ENCODE measurements at places on chromosomes 3 and 15.

DNA sequence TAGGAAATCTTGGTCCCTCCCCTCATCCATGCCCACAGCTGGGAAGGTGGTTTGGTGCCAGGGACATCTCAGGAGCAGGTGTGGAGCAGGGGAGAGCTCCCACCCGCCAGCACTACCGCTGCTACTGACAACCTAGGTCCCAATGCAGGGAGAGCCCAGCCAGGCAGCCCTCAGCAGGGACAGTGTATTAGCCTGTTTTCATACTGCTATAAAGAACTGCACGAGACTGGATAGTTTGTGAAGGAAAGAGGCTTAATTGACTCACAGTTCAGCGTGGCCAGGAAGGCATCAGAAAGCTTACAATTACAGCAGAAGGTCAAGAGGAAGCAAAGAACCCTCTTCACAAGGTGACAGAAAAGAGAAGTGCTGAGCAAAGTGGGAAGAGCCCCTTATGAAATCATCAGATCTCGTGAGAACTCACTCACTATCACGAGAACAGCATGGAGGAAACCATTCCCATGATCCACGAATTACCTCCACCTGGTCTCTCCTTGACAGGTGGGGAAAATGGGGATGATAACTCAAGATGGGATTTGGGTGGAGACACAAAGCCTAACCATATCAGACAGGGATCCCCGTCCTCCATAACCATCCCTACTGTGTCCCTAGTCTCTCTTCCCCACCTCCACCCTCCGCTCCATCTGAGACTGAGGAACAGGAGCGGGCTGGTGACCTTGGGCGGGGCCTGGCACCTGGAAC is 218.6 kb downstream of the TBC1D2B start:
- DNase-seq: no peak

GRCh38 chr3:168197162-168197561 is 101.4 kb upstream of the GOLIM4 start:
- DNase-seq: no peak

- DNase-seq: no peak
Measured at GRCh38 chr15:31082771-31083369, 18.7 kb downstream of the TRPM1 start.

DNA sequence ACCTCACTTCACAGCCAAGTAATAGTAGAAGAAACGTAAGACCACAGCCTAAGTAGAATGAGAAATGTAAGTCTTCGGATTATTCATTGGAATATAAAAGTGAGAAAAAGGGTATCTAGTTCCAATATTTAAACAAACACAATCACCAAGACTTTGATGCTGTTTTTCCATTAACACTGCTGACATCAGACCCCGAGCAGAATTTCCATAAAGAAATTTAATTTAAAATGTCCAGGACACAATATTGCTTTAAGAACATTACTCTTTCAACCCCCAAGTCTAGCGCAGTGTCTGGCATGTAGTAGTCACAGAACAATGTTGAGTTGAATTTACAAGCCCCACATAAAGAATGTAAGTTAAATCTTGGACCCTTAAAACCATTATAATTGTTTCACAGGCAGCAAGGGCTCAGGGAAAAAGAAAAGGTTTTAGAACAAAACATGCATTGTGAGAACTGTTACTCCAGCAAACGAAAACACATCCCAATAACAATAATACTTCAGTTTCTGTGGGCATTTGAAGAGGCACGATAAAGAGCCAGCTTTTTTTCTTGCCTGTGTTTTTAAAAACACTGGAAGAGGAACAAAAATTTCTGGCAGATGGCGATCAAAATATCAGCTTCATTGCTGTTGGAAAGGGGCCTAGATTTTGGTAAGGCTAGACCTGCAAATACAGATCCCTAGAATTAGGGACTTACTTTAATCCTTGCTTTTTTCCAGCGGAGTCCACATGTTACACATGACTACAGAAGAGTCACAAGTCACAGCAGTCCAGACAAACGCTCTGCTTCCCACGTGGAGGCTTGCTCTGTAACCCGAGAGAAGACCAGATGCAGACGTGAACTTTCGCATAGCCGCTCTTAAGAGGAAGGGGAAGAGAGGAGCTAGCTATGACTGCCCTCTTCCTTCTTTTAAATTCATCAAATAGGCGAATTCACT is 77.9 kb upstream of the IGSF10 start:
- no peak for DNase-seq

GRCh38 chr3:58627570-58627885 is 39.0 kb downstream of the FAM3D start:
- DNase-seq: no peak

DNA sequence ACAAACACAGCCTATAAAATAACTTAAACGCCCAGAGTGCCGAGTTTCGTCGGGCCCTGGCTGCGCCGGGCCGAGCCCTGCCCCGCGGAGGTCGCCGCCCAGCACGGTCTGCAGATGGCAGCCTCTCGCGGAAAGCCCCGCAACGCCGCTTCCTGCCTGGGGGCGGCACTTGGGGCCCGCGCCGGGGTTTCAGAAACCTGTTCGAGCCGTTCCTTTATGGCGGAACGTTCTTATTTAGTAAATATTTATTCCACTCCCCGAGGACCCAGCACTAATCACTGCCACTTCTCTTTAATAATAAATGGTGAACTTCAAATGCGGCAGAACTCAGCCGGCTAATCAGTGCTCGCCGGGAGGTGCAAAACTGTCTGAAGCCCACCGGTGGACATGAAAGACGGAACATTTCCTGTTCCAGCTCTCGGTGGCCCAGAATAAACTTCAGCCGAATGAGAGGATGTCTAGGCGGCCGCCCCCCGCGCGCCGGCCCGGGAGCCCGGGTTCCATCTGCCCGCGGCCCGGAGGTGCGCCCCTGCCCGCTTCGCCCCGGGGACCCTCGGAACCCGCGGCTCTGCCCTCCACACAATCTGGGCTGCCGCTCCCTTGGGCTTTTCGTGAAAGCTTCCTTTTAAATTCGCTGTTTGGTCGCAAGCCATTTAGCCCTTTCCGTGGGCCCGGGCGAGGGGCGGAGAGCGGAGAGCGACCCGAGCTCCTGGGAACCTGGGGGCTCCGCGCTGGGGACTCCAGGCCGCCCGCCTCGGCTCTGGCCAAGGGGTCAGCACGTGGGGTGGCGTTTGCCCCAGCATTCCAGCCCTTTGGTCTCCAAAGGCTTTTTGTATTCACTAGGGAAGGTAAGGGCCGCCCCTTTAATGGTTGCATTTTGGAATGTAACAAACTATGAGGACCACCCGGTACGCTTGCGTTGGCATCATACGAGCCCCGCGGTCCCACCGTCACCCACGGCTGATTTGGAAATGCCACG is 110.8 kb upstream of the ATP11B start:
- no peak for DNase-seq

- DNase-seq: no peak
Measured at GRCh38 chr15:90501898-90502297, 27.8 kb upstream of the CRTC3 start.

- DNase-seq: peak; percentile 13
Measured at GRCh38 chr15:60528530-60528929, 49.6 kb upstream of the ICE2 start.

GRCh38 chr15:58529041-58529440 is 97.2 kb downstream of the LIPC start:
- no peak for DNase-seq

DNA sequence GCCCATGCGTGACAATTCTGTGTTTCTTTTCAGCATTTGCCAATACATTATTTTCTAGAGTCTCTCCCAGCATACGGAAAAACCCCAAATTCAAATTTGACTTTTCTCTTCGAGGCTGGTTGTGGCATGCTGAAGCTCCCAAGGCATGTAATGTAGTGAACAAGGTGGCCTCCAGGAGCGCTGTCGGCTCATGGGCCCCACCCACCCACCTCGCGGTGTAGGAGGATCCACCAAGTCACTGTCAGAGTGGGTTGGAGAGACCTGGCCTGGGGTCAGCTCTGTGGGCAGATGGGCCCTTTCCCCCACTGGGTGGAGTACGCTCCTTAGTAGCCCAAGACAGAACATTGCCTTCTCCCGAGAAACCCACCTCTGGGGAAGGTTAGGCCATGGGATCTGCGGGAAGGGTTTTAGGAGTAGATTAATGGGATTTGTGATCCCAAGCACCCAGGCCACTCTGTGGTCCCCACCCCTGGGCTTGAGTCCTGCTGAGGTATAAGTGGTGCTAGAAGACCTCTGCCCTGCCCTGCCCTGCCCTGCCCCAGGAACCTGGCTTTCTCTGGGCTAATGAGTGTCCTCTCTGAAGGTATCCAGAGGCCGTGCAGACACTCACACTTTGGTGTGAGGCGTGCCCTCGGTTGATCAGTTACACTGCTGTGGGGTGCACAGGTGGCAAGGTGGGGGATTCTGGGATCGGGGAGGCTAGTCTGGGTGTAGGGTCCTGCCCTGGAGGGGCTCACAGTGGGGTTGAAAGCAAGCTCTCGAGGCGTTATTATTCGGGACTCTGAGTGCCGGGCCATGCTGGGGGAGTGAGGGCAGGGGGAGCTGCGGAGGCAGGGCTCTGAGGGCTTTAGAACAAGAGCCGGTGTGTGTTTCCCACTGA is 97.9 kb downstream of the APBA2 start:
- no peak for DNase-seq

DNA sequence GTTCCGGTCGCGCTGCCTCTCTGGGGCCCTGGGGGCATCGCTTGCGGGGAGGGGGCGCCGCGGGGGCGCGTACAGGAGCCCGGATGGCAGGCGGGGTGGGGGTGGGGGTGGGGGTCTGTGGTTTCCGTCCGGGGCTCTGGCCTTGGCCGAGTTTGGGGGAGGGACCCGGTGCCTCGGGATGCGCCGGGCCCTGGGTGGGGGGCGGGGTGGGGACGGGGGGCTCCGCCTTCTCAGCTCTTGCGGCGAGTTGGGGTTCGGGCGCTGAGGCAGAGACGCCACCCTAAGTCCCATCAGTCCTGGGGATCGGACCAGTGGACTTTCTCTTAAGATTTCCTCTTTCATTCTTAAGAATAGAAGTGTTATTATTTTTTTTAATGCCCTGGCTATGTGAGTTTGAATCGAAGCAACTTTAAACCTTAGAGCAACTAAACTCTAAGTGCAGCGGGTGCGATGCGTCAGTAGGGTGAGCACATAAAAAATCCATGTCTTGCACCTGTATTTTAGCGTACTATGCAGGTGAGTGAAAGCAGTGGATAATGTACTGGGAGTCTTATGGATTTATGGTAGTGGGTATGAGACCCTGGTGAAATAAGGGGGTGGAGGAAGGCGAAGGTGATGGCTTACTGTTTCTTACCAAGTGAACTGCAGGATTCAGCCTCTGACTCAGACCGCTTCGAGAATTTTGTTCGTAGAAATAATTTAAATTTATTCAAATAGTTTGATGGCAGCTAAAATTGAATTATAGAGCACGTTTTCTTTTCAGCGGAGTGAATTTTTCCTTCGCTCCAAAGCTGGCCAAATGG is 762 bp downstream of the CTNNB1 start:
- DNase-seq: peak; percentile 34

DNA sequence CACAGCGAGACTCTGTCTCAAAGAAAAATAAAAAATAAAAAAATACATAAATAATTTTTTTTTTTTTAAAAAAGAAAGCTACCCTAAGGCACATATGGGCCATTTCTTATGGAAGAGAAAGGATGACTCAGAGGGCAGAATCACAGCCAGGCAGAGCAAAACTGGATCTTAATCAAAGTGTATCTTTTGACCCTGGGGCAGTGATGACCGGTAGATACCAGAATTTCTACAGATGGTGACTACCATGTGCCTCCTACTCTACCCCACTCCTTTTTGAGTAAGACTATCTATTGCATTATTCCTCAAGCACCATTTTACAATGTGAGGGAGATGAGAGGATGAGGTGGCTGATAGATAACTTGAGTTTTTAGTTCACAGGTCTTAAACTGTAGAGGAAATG is 26.0 kb downstream of the TARS3 start:
- DNase-seq: peak; percentile 64

DNA sequence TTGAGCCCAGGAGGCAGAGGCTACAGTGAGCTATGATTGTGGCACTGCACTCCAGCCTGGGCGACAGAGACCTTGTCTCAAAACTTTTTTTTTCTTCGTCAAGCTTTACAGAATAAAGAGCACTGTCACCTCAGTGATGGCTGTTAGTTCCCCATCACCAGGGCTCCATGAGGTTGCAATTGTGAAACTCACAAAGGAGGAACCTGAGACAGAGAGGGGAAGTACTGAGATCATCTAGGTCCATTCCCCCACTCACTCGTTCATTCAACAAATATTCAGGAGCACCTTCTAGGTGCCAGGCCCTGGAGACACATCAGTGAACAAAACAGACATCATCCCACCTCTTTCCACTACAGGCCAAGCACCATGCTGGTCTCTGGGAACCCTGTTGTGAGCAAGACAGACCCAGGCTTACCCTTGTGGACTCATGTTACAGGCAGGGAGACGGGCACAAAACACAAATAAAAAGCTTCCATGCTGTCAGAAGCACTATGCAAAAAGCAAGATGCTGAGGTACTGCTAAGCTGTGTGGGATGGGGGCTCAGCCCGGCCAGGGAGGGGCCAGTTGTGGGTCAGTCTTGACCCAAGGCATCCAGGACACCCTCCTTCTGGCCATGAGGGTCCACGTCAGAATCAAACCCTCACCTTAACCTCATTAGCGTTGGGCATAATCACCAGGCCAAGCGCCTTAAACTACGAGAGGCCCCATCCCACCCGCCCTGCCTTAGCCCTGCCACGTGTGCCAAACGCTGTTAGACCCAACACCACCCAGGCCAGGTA is 2.1 kb upstream of the RHO start:
- no peak for DNase-seq

DNA sequence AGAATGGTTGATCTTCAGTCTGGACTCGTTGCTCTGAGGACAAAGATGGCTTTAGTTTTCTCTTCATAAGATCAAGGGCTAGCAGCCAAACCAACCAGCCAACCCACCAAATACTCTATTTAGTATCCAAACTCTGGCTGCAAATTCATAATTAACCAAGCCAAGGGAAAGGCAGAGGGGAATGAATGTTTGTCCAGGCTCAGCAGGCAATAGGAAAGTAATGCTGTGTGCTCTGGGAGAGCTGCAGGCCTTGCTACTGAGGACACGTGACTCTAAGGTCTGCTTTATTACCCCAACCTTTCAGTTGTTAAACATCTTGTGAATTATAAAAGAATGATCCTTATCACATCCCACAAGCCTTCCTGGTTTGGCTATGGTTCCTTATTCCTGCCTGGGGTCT is 52.3 kb upstream of the GALNT15 start:
- no peak for DNase-seq

DNA sequence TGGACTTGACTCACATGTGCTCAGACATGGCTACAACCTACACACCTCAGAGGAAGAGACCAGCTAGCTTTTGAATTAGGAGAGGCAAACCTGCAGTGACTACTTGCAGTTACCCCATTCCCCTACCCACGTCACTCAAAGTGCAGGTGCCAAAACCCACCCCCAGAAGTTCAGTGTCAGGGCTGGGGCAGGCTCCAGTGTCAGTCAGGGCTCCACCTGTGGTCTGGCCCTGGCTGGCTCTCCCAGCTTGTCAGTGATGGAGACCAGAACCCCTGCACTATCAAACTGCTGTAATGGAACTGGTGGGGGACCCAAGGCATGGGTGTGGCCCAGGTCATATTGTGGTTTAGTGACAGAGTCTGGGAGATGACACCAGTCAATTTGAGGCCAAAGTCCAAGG is 32.6 kb upstream of the SLC41A3 start:
- DNase-seq: no peak
